ENCODE measurements at places on chromosomes 16 and 17.

DNA sequence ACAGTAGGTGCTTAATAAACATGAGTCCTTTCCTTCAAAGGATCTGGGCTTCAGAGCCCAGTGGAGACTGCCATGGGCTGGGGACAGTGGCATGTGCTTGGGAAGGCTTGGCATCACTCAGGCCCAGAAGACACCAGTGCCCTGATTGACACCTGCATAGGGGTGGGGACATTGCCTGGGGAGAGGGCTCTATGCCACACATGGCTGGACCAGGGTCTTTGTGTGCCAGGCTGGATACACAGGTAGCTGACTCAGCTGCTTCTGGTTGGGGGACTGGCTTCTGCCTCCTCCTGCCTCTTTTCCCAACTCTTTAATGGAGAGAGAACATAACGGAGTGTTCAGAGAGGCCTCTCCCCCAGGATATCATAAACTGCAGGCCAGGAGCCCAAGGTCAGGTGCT lies 93.1 kb upstream of the TMEM97 start:
- DNase-seq, result no peak

DNA sequence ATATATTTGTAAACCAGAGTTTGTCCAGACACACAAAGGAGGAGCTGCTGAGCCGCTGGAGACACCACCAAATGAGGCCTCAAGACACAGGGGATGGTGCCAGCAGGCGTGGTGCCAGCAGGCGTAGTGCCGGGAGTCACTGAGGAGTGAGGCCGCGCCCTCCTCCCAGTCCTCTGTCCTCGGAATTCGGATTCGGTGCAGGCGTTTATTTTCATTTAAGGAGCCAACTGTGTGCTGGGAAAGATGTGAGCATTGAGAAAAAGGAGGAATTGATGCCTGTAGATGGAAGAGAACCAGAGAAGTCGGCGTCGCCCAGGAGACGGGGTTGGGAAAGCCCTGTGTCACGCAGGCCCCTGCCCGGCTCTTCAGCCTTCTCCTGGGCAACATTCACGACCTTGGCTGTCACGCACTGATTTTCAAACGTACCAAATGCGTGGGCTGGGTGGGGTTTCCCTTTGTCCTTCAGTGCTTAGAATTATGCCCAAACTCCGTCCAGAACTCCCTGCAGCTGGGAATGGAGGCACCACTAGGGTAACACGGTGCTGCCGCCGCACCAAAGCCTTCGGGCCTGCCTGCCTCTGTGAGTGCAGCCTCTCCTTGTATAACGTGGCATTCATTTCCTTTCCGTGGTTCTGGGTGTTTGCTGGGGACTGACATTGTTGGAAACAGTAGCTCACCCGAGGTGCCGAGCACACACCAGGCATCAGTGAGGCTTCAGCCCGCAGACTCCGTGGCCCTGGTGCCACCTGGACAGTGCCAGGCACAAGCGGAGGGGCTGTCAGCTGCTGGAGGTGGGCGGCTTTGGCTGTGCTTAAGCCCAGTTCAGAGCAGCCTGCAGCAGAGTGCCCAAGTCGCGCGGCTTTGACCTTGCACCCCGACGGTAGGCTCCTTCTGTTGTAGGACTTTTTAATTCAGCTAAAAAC lies 49.0 kb upstream of the CHMP6 start:
- no peak for DNase-seq

DNA sequence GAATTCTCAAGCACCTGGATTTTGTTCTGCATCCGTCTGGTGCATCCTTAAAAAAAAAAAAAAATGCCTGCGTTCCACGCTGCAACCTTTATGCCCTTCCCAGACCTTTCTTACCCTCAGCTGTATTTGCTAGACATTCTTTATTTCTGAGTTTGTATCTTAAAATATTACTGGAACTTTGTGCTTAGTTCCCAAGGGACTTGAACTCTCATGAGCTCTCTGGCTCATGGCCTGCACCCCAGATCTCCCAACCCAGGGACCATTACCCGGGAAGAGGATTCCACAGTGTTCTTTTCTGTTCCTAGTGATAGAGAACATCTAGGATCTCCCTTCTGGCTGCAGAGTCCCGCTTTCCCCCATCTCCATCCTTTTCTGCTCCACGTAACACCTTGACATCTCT lies 28.9 kb upstream of the CLEC18A start:
- DNase-seq, result no peak

GRCh38 chr16:50567651-50568050 lies 19.5 kb downstream of the NKD1 start:
- no peak for DNase-seq

DNA sequence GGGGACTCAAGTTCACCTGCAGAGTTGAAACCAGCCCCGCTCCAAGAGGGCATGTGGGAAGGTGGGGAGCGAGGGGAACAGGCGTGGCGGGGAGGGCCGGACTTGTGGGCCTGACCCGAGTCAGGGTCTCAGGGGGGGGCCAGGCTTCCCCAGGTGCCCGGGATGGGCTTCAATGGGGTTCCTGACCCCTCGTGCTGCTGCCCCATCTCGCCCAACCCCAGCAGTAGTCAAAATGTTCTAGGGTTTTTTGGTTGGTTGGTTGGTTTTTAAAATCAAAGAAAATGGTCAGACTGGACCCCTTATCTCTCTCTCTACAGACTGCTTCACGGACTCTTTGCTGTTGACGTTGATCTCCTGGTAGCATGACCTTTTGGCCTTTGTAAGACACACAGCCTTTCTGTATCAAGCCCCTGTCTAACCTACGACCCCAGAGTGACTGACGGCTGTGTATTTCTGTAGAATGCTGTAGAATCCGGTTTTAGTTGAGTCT lies 69.5 kb downstream of the AMFR start:
- DNase-seq, result no peak

DNA sequence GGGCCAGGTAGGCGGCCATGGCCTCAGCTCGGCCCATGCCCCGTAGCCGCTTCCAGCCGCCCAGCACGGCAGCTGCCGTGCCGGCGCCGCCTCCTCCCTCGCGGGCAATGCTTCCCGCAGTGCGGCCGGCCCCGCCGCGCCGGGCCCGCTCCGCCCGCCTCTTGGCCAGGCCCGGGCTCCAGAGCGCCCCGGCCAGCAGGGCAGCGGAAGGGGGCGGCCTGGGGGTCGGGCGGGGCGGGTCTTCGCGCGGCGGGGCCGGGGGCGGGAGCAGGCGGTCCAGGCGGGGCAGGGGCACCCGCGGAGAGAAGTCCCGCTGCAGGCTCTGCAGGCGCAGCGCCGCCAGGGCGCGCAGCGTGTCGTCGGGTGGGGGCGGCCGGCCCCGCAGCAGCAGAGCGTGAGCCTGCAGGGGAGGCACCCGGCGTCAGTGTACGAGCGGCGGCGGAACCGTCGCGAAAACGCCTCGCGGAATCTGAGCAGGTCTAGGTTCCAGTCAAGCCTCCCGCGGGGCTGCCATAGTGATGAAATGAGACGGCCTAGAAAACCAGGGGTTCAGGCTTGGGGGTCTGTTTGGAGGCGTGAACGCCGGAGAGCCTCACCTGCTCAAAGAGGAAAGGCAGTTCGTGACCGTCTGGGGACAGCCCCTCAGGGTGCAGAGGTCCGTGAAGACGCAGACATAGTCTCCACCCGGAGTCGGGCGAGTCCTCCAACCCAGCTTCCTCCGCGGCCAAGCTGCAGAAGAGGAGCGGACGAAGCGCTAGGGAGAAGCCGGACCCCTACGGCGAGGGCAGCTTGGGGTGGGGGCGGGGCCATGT lies 6.6 kb downstream of the PLEKHH3 start:
- DNase-seq, result no peak

- DNase-seq, result no peak
Observed at GRCh38 chr17:1315409-1315808, 35.9 kb downstream of the TRARG1 start.

DNA sequence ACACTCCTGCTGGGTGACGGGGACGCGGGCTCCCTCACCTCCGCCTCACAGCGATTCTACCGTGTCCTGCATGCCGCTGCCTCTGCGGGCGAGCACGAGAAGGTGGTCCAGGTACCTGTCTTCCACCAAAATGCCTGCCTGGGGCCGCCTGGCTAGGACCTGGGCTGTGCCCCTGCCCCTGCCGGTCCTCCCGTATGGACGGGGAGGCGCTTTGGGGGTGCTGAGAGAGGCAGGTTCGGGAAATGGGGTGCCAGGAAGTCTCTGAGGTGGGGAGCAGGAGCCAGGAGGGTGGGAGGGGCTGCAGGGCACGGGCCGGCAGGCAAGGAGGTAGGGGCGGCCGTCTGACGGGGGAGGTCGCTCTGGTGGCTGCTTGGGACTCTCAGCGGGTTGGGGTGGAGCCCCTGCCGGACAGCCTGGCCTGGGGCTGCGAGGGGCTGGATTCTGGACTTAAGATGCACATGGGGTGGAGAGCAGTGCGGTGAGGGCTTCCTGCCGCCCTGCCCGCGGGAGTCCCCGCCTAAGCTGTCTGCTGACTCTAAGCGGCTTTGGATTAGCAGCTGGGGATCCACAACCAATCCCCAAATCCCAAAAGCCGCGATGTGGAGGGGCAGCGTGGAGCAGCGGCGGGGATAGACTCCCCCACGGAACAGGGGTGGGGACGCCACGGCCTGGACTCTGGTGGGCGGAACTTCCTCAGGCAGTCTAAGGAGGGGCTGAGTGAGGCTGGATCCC lies 5.8 kb downstream of the CHTF18 start:
- DNase-seq, result no peak

DNA sequence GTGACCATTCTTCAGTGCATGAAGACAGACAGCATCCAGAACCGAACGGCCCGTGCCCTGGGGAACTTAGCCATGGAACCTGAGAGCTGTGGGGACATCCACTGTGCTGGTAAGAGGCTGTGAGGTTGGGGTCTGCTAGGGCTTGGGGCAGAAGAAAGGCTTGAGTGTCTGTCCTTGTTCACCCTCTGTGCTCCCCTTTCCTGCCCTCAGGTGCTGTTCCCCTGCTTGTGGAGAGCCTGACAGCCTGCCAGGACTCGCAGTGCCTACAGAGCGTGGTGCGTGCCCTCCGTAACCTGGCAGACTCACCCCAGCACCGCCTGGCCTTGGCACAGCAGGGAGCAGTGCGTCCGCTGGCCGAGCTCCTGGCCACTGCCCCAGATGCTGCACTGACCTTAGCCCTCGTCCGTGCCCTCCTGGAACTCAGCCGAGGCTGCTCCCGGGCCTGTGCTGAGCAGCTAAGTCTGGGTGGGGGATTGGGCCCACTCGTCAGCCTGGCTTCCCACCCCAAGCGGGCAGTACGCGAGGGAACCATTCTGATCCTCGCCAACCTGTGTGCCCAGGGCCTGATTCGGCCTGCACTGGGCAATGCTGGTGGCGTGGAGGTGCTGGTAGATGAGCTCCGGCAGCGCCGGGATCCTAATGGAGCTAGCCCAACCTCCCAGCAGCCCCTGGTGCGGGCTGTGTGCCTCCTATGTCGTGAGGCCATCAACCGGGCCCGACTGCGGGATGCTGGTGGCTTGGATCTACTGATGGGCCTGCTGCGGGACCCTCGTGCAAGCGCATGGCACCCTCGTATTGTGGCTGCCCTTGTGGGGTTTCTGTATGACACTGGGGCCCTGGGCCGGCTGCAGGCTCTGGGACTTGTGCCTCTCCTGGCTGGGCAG lies 2.9 kb downstream of the ARMC5 start:
- no peak for DNase-seq

DNA sequence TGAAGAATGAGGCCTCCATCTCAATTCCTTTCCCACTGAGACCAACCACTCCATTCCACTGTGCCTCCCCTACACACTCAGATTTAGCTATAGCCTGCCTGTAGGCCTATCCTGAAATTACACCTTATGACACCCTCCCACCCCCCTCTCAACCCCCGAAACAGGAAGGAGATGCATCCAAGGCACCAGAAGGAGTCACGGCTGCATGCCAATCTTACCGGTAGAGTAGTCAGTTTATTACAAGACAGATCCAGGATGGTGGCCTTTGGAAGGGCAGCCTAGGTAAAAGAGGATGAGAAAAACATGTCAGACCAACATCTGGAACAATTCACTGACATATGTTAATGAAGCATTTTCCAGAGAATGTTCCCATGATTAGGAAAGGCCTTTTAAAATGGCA lies 2.6 kb downstream of the LRRC59 start:
- DNase-seq, result no peak

DNA sequence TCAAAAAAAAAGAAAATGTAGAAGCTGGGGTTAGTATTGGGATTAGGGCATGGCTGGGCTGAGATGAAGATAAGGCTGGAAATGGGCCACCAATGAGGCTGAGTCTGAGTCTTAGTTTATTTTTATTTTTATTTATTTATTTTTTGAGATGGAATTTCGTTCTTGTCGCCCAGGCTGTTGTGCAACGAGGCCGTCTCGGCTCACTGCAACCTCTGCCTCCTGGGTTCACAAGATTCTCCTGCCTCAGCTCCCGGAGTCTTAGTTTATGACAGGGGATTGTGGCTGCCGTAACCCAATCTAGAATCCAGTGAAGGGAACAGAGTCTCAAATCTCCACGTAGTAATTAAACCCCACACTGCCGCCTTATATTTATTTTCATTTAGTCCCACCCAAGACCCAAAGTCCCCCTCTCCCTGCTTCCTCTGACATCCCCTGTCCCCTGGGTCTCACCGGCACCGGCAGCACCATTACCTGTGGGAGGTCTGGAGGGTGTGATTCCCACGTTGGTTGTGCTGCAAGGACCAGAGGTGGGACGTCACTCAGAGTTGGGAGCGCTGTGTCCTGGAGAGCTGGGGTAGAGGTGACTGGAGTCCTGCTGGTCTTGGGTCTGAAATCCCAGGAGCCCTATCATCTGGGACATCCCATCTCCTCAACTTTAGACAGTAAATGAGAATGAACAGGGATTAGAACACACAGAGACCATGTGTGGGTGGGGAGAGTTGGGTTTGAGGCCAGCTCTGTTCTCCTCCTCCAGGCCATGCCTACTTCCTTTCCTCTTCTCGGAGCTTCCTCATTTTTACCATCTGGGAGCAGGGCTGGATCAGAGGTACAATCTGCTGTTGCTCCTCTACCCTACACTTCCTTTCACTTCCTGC lies at the start of gene CLEC10A:
CLEC10A (minus strand) TSS at position 671 of the 875 bp plus-strand sequence. CDS start 1,439 bp downstream, outside the sequence.
- no peak for DNase-seq

- no peak for DNase-seq
Observed at GRCh38 chr17:22461460-22462145, 769.3 kb downstream of the KCNJ18 start.

GRCh38 chr16:27690608-27691007 lies 140.7 kb downstream of the KATNIP start:
- no peak for DNase-seq

DNA sequence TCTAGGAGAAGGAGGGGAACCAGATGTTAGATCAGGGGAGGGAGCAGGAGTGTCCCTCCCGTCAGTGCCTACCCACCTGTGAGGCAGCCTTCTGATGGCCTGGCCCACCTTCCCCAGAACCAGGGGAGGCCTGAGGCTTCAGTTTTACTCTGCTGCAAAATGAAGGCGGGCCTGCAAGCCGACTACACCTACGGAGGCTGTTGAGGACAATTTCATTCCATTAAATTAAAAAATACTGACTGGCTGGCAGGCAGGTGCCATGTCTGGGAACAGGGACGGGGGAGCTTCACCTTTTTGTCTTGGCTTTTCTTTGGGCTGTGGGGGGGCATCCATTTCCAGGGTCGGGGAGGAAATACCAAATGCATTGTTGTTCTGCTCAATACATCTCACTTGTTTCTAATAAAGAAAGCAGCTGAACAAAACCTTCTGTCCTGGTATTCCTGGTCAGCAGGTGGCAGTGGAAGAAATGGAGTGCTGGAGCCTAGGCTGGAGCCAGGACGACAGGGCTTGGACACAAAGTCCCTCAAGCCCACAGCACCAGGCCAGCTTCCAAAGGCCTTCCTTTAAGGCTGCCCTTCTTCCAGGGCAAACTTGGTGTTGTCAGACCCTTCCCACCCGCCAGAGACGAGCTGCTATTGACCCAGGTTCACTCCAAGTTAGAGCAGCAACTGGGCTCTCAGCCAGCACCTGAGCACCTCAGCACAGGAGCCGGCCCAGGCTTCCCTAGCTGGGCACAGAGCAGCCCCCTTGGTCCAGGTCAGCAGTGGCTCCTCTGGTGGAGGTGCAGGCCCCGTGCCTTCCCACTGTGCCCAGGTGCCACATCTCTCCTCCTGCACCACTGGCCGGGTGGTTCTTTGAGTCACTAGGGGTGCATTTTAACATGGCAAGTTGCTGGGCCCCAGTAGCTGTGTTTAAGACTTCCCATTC lies 23.5 kb downstream of the PLCD3 start:
- no peak for DNase-seq

Data from stimulated activated CD8-positive, alpha-beta memory T cell treated with anti-CD3 and anti-CD28 coated beads, Interleukin-4, amount 100 ng/mL, for 4 hours (primary cell).